Globus pallidus (tissue), 1 donor: ENCODE measurements at places on chromosomes 2 and 18.

DNA sequence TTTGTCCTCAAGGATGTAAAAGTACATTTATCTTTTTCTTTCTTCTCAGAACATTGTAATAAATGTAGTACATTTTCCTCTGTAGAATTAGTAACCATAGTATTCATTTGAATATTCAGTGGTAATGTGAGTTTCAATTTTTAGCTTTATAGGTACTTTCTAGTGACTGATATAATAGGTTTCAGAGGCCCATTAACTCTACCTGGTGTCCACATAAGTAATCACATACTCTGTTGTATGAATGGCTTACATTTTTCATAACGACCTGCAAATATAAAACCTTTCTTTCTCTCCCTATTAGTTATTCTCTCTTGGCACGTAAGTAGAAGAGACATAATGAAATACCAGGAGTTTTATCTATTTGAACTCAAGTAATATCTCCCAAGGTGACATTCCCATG, 1017.6 kb downstream of the DPP10 start:
- DNase-seq = no peak

DNA sequence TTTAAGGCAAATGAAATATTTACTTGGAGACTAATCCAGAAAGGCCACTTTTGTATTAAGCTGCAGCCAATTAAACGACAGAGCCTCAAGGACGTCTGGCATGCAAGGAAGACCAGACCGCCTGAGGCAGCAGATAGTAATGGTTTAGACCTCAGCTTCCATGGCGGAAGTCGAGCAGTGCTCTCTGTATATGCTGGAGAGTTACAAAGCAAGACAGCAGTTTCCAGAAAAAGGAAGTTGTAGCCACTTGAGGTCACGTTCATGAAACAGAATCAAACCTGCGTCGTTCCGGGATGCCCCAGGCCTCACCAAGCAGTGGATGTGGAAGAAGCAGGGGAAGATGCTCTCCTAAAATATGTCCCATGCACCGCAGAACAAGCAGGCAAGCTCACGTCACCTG, 142.0 kb downstream of the PTGR3 start:
- DNase-seq = no peak

- no peak for DNase-seq
These were observed 53.1 kb downstream of the EHD3 start for GRCh38 chr2:31286961-31287550.

- DNase-seq = no peak
These were observed 322.5 kb downstream of the ARHGAP15 start for GRCh38 chr2:143451642-143452281.

GRCh38 chr2:77721593-77721992, 199.4 kb upstream of the LRRTM4 start:
- DNase-seq = no peak

DNA sequence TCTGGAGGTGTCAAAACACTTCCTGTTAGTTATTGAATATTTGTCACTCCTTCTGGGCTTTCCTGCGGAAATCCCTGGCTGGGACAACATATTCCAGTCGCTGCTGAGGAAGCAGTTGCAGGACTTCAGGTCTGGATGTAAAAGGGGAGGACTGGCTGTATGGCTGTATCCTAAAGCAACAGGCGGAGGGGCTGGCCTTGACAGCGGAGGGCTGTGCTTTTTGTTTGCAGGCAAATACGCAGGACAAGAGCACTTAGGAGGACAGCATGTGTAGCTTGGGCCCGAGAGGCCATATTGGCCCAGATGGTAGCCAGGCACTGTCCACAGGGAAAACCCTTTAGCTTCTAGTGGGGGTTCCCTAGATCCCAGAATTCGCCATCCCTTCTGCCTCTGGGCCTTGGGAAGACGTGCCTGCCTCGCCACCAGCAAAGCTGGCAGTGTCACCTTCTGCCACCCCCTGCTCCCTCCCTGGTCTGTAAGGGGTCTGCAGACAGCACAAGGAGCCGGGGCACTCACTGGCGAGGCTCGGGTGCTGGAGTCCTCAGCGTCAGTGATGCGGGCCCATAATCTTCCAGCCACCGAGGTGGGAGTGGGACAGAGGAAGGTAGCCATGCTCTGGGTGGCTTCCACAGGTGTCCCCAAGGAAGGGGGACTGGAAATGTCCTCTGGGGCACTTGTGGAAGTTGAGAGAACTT, 6.7 kb downstream of the NPPC start:
- DNase-seq = no peak

- no peak for DNase-seq
These were observed 2.9 kb upstream of the C2orf80 start for GRCh38 chr2:208192611-208193236.

DNA sequence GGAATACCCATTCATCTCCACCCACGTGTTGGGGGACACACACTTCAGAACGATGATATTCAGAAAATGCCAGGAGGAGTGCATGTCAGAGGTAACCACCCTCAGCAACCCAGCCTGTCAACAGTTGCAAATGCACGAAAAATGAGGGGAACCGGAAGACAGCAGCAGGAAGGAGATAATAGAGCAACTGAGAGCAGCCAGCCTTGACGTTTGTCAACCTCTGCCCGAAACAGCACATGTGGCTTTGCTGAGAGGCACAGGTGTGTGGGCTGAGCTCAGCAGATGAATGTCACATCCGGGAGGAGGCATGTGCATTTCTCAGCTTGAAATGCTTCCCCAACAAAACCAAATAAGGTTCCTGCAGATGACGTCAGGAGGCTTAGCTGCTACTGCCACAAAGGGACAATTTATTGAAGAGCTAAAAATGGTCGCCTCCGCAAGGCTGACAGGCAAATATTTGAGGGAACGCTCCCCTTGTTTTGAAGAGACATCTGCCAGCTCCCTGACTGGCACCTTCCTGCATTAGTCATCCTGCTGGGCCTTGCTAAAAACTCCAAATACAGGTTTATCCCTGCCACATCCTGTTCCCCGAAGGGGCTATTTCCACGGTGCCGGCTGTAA, 419.0 kb downstream of the NBAS start:
- DNase-seq = no peak

- DNase-seq = no peak
These were observed 930 bp downstream of the IL1B start for GRCh38 chr2:112835536-112836162.

GRCh38 chr2:145050134-145050533, 530.2 kb upstream of the ZEB2 start:
- no peak for DNase-seq

- DNase-seq = no peak
These were observed 220.3 kb downstream of the ANAPC1 start for GRCh38 chr2:111663471-111664274.

GRCh38 chr18:23073996-23074606, 61.2 kb upstream of the CABLES1 start:
- no peak for DNase-seq
